Lower lobe of right lung (tissue), 2 donors: ENCODE measurements at places on chromosomes 3 and 15. TPM values are rescaled to one million over a fixed set of nuclear protein-coding genes. Genes with fewer than 3 reads are reported as not detected.

GRCh38 chr3:128841926-128842920 is 37.2 kb upstream of the ACAD9 start:
- no peak for DNase-seq

DNA sequence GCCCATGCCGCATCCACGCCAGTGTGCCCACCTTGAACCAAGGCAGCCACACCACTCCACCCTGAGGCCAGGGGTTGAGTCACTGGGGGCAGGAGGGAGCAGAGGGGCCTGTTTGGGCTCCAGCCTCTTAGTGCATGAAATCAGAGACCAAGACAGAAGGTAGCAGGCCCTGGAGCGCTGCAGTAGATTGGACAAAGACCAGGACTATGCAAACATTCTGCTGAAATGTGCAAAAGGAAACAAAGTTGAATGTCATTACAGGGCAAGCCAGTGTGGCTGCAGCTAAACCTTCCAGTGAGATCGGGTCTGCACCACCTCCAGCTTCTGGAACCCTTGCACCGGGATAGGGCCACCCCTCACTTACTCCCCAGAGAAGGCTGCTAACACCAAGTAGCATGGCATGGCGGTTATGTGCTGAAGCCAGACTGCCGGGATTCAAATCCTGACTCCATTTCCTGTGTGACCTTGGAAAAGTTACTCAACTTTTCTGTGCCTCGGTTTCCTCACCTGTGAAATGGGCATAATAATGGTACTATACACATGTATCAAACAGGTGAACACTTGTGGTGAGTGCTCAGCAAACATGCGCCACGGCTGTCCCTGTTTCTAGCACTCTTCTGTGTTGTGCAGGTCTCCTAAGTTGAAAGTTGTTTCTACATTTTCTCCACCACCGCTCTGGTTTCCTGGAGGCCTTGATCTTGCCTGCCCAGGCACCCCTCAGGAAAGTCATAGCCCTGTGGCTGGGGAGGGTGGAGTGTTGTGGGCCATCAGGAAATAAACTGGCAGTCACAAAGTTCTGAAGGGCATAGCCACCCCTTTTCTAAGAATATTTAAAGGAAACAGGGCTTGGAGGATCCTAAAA is 25.0 kb upstream of the GP9 start:
- no peak for DNase-seq

DNA sequence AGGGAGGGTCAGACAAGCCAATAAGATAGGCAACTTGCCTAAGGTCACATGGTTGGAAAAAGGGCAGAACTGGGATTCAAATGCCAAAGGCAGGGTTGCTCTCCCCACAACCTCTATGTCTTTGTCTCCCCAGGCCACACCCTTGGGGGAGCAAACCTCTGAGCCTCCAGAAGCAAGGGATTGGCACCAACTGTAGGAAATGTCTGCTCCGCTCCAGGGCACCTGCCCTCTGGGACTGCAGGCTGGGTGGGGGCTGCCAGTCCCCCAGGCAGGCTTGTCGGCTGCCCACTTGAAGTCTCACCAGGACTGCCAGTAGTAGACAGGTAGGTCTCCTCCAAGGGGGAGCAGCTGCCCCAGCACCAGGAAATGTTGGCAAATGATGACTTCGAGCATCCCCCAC is 2.0 kb downstream of the FAM3D start:
- no peak for DNase-seq

DNA sequence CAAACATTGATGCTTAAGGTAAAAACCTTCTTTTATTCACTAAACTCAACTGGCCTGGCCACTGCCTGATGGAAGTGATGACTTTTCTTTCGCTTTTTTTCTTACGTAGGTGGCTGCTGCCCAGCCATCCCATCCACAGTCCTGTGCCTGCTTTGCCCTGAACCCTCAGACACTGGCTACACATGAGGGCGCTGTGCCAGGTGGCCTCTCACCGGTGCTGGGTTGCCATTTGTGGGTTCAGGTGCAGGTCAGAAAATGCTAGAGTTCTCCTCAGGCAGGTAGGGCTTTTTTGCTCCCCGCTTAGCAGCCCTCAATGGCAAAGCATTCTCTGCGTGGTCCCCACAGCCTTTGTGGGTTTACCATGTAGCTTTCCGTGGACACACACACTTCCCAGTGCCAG is 88.3 kb upstream of the PRR23E start:
- no peak for DNase-seq

DNA sequence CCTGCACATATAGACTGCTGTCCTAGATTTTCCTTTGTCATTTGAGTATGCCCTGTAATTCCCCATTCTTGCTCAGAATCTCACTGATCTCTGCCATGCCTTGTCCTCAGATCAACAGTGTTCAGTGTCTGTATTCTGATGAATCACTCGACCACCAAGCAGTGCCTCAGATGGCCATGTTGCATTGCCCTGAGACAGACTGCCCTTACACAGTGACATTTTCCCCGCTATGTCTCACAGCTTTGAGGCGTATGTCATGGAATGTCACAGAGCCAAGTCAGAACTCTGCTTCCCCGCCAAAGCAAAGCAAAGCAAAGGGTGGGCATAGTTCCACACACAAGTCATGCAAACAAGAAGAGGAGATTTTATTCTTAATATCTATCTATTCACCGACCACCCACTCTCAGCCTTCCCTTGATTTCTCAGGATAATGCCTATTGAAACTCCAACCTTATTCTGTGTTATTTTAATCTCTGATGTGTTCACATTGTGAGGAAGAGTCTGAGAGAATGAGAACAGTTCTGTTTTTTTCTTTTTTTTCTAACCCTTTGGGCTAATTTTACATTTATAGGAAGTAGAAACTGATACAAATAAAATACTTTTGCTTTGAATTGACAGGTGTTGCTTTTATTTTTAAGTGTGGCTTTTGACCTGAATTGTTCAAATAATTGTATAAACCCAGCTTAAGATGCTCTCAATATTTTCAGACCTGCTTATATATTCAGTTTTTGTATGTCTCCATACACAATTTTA is 16.9 kb upstream of the PSMD6 start:
- DNase-seq, result no peak

GRCh38 chr15:85312486-85312885 is 67.9 kb upstream of the AKAP13 start:
- DNase-seq, result no peak

DNA sequence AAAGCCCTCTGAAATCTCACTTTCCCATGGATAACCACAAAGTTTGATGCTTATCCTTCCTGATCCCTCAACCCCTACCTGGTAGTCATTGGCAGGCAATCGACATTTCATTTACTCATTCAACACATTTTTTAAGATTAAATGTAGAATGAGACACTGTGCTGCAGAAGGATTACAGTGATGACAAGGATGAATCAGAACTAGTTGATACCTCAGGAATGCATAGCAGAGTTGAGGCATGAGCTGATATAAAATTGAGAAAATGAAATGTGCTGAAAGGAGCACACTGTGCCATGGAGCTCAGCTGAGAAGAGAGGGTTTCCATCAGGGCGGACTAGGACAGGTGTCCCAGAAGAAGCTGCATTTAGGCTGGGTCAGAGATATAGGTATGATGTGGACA is 48.9 kb upstream of the ACTL6A start:
- DNase-seq, result no peak

DNA sequence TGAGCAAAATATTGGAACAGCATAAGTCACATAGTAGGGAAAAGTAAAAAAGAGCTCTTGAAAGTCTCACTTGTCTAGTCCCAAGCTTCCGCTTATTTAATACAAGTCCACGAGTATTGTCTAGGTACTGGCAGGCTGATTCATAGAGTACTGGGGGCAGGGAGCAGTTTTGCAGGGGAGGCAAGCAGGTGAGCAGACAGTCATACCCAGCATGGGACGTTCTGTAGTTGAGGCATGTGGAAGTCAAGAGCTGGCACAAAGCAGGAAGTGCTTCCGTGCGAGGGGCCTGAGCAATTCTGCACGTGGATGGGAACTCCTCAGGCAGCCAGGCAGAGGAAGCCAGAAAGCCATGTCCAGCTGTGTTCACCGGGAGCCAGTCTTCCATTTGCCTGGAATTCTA is 287.6 kb downstream of the EPHB1 start:
- DNase-seq, result no peak

- peak; percentile 66 for DNase-seq
Measured at GRCh38 chr3:123757281-123757940, 126.7 kb downstream of the MYLK start.

The RAB5A gene
- total RNA-seq, result 68.9 TPM

DNA sequence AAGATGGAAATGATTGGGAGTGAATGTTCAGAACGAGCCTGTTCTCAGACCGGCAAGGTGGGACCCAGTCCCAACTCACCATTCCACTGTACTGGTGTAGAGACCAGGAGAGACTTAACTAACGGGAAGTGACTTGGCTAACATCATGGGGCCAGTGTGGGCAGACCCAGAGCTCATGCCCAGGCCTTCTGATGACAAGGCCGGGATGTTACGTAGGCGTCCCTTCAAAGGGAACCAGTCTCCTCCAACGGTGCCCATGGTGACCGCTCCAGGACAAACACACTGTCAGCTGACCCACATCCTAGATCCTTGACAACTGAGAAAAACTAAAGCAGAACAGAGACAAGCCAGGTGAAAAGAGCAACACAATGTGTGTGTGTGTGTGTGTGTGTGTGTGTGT is 128.4 kb upstream of the HACD2 start:
- peak; percentile 74 for DNase-seq

DNA sequence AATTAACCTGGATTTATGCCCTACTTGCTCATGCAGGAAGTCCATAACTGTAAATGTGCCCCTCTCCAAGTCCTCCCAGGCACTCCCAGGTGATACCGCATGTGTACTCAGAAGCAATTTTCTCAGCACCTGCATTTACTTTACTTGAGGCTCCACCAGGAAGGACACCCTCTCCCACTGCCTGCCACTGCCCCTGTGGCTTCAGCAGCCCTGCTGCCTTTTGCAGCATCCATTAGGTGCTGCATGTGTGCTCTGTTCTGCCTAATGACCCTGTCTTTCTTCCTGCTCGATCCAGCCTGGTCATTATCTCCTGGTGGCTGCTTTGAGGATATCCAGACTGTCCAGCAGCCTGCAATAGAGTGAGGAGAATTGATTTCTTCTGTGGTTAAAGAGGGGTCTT is 107.6 kb upstream of the SEMA6D start:
- no peak for DNase-seq

DNA sequence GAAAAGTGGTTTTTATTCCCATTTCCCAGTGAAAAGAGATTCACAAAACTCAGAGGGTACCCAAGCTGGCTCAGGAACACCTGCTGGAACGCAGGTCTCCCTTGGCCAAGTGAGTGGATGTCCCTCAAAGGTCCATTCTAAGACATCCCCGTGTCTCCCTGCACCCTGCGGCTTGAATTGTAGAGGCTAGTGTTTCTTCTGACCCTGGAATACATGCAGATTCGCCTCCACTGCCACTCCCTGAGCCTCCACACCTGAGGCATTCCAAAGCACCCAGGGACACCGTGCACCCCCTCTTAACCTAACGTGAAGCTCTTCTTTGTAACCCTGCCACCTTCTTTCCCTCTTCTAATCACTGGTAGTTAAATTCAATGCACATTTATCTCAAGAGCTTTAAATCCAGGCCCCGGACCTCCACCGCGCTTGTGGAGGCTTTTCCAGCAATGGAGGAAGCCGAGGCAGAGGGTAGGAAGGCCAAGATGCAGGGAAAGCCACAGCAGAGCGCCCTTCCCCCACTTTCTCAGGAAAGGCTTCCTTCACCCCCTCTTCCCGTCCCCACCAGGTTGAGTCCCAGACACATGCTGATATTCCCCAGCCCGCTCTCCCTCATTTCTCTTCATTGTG is 590 bp upstream of the ITGA11 start:
- DNase-seq, result no peak

- peak; percentile 76 for DNase-seq
Measured at GRCh38 chr3:14410503-14411165, 8.2 kb downstream of the SLC6A6 start.

- DNase-seq, result no peak
Measured at GRCh38 chr3:64765947-64766346, 78.1 kb upstream of the ADAMTS9 start.

- no peak for DNase-seq
Measured at GRCh38 chr3:182305881-182306665, 487.2 kb upstream of the ATP11B start.

DNA sequence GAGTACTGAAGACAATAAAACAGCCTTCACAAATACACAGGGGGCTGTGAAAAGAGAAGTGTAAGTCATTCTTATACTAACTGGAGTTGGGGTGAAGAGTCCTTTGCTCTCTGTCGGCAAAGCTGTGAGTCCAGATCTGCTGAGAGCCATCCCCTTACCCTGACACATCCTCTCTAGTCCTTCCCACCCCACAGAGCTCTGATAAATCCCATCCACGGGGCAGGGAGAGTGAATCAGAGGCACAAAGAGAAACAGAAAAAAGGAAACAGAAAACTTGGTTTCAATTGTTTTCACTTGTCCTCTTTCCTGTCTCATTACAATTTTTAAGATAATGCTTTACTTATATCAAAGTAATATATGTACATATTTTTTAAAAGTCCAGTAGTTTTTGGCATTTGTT is 18.2 kb upstream of the ZNF639 start:
- no peak for DNase-seq

DNA sequence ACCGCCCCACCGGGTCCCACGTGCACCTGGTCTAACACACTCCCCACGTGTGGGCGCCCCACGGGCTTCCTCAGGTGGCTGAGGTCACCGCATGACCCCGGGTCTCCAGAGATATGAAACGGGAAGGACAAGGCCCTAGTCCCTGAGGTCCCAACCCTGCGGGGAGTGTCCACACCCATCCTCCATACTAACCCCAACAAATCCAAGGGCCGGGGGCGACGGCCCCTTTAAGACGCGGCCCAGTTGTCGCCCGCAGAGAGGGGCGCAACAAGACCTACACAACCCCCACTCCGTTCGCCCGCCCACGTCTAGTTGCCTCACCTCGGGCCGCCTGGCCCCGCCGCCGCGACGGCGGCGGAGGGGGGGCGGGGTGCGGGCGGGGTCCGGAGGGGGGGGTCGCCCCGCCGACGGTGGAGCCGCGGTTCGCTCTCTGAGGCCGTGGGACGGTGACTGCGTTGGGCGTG is 396 bp downstream of the INO80 start:
- DNase-seq, result peak; percentile 85

DNA sequence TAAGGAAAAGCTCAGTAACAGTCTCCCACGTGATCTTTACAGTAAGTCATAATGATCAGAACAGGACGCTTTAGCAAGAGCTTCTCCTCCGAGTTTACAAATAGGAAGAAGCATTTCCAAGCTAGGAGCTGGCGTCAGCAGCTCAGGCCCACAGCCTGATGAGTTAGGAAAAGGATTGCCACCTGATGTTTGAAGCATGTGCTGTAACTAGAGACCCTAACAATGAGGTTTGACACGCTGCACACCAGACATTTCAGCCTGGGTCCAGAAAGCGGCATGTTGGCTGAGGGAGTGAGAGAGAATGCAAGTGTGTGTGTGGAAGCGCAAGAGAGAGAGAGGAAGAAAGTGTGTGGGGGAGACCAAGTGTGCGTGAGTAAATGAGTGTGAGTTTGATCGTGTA is 47.3 kb downstream of the TLE3 start:
- no peak for DNase-seq
